Thoracic aorta (tissue), 2 donors: ENCODE measurements at places on chromosomes 4 and X. TPM values are rescaled to one million over a fixed set of nuclear protein-coding genes. Genes with fewer than 3 reads are reported as not detected.

CTAG2 gene
- not detected for total RNA-seq

LUZP4 gene
- total RNA-seq: not detected

ZBTB49 gene
- total RNA-seq: 10.2 TPM

EGFL6 gene
- not detected for total RNA-seq

RPS6KA3 gene
- total RNA-seq: 24.0 TPM

GLRB gene
- 9.7 TPM for total RNA-seq

OGT gene
- total RNA-seq: 196 TPM

CSAG3 gene
- not detected for total RNA-seq

CT45A10 gene
- not detected for total RNA-seq

- no peaks in the 10 kb centered on the region for H3K27me3 ChIP-seq
- DNase-seq: no peak
- no peak overlapping the region for H3K4me3 ChIP-seq
- H3K4me1 ChIP-seq: no peaks in the 10 kb centered on the region
Observed at GRCh38 chr4:110898290-110898689, 275.4 kb upstream of the PITX2 start.

- DNase-seq: no peak
- H3K36me3 ChIP-seq: no peaks in the 10 kb centered on the region
- no peak overlapping the region for H3K27ac ChIP-seq
Observed at GRCh38 chr4:156884183-156884582, 87.4 kb downstream of the PDGFC start.

DNA sequence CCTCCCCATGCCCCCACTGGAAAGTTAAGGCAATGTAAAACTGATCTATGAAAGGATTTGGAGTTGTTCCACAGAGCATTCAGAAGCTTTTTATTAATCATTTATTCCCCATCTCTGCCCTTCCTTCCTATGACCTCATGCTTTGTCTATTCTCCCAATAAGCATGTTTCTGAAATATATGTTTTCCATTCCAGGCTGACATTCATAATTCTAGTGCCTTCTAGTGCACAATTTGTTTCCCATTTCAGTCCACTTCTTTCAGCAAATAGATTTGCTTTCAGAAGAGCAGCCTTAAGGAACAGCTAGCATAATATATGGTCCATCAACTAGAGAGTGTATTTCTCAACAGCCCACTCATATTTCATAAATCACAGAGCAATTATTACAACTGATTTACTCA is 77.1 kb upstream of the ATXN3L start:
- no peaks in the 10 kb centered on the region for H3K36me3 ChIP-seq
- peaks cover 16% of the 10 kb centered on the region for H3K4me1 ChIP-seq
- peak overlapping the region; percentile 80 for H3K27ac ChIP-seq
- no peak overlapping the region for H3K4me3 ChIP-seq

GRCh38 chr4:185838514-185839193 is 26.7 kb upstream of the SORBS2 start:
- H3K4me1 ChIP-seq: peaks cover 35% of the 10 kb centered on the region
- no peaks in the 10 kb centered on the region for H3K36me3 ChIP-seq
- H3K27me3 ChIP-seq: no peaks in the 10 kb centered on the region
- no peak overlapping the region for H3K4me3 ChIP-seq
- no peak for DNase-seq

DNA sequence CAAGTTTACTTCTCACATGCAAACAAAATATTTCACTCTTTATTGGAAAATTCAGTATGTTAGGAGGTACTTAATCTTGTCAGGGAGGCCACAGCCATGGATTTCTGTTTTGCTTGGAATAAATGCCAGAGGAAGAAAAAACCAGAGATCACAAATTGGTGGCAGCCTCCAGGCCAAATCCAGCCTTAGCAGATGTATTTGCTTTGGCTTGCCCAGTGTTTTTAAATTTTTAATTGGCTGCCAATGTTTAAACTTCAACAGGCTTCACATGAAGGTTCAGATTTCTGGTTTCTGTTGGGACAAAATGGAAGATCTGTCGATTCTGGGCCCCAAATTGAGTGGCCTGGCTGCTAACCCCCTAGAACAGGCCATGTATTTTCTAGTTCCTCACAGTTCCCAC is 19.2 kb downstream of the YY2 start:
- H3K4me3 ChIP-seq: no peak overlapping the region
- peak overlapping the region; percentile 25 for H3K27ac ChIP-seq
- H3K36me3 ChIP-seq: no peaks in the 10 kb centered on the region
- no peak for DNase-seq
- no peaks in the 10 kb centered on the region for H3K27me3 ChIP-seq
- no peaks in the 10 kb centered on the region for H3K4me1 ChIP-seq

DNA sequence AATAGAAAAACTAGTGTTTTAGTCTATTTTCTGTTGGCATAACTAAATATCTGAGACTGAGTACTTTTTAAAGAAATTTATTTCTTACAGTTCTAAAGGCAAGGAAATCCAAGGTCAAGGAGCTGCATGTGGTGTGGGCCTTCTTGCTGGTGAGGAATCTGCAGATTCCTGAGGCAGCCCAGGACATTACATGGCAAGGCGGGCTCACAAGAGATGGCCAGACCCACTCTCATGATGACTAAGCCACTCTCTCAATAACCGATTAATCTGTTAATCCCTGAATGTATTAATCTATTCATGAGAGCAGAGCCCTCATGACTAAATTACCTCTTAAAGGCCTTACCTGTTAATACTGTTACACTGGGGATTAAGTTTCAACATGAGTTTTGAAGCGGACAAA is 340.8 kb downstream of the GRXCR1 start:
- H3K27ac ChIP-seq: no peak overlapping the region
- no peaks in the 10 kb centered on the region for H3K27me3 ChIP-seq
- H3K36me3 ChIP-seq: no peaks in the 10 kb centered on the region
- H3K4me3 ChIP-seq: no peak overlapping the region

DNA sequence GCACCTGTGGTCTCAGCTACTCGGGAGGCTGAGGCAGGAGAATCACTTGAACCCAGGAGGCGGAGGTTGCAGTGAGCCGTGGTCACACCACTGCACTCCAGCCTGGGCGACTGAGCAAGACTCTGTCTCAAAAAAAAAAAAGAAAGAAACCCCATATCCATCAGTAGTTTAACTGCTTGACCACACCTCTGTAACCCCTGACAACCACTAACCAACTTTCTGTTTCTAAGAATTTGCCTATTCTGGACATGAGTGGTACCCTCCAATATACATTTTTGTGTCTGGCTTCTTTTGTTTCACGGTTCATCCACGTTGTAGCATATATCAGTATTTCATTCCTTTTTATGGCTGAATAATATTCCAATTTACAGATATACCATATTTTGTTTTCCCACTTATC is 9.1 kb downstream of the PPAT start:
- no peaks in the 10 kb centered on the region for H3K27me3 ChIP-seq
- no peak overlapping the region for H3K27ac ChIP-seq
- no peaks in the 10 kb centered on the region for H3K4me1 ChIP-seq
- H3K36me3 ChIP-seq: no peaks in the 10 kb centered on the region
- no peak for DNase-seq

- DNase-seq: no peak
- H3K36me3 ChIP-seq: no peaks in the 10 kb centered on the region
- no peak overlapping the region for H3K4me3 ChIP-seq
- H3K4me1 ChIP-seq: no peaks in the 10 kb centered on the region
- H3K27me3 ChIP-seq: no peaks in the 10 kb centered on the region
Observed at GRCh38 chr4:166458756-166459155, 585.7 kb downstream of the TLL1 start.

DNA sequence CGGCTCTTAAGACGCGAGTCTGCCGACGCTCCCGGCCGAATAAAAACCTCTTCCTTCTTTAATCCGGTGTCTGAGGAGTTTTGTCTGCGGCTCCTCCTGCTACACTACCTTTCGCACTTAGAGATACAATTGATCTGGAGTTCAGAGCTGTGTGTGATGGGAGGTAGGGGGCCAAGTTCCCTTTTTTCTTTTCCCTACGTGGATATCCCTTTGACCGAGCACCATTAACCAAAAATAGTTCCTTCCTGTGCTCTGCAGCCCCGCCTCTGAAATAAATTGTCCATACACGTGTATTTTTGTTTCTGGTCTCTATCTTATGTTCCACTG is 555 bp upstream of the PGM2 start:
- peak overlapping the region; percentile 94 for H3K4me3 ChIP-seq
- H3K4me1 ChIP-seq: peaks cover 18% of the 10 kb centered on the region
- H3K27ac ChIP-seq: peak overlapping the region; percentile 78
- no peak for DNase-seq
- peaks cover 5% of the 10 kb centered on the region for H3K36me3 ChIP-seq

- H3K4me1 ChIP-seq: no peaks in the 10 kb centered on the region
- no peak overlapping the region for H3K27ac ChIP-seq
- no peak overlapping the region for H3K4me3 ChIP-seq
- no peak for DNase-seq
- H3K27me3 ChIP-seq: no peaks in the 10 kb centered on the region
Observed at GRCh38 chrX:19152762-19153161, 30.5 kb upstream of the ADGRG2 start.

- peaks cover 20% of the 10 kb centered on the region for H3K4me1 ChIP-seq
- no peak overlapping the region for H3K4me3 ChIP-seq
- no peak for DNase-seq
- H3K27ac ChIP-seq: no peak overlapping the region
- no peaks in the 10 kb centered on the region for H3K27me3 ChIP-seq
Observed at GRCh38 chr4:48635310-48635709, 144.8 kb downstream of the FRYL start.

DNA sequence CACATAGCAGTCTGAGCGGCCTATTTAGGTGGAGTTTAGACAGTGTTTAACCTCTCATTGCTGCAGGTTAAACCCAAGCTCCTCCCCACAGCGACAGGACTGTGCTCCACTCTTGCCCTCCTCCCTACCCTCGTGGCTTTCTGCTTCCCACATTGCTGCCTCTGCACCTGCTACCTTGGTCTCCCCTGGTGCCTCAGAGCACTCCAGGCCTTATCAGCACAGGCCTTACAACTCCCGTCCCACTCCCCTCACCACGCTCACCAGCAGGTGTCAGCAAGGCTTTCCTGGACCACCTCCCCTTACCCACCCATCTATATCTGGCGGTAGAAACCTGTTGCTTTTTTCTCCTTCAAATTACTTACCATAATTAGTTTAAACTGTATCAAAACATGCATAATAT is 18.6 kb downstream of the HELT start:
- H3K36me3 ChIP-seq: no peaks in the 10 kb centered on the region
- no peak overlapping the region for H3K27ac ChIP-seq
- no peak overlapping the region for H3K4me3 ChIP-seq
- H3K27me3 ChIP-seq: no peaks in the 10 kb centered on the region
- DNase-seq: no peak

DNA sequence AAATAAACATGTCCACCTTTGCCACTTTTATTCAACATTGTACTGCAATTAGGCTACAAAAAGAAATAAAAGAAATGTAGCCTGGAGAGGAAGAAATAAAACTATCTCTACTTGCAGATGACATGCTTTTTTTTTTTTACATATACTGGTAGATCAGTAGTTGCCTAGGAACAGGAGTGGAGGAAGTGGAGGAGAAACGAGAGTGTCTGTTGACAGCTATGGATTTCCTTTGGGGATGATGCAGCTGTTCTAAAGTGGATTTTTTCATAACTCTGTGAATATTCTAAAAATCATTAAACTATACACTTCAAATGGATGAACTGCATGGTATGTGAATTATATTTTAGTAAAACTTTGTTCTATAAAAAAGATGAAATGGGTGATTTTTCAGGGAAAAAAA is 116.4 kb downstream of the ANAPC4 start:
- no peak overlapping the region for H3K27ac ChIP-seq
- no peaks in the 10 kb centered on the region for H3K4me1 ChIP-seq
- H3K4me3 ChIP-seq: no peak overlapping the region

- H3K4me1 ChIP-seq: no peaks in the 10 kb centered on the region
- H3K27me3 ChIP-seq: no peaks in the 10 kb centered on the region
- H3K4me3 ChIP-seq: no peak overlapping the region
Observed at GRCh38 chrX:30665471-30665870, 12.2 kb downstream of the GK start.

GRCh38 chr4:153771046-153771445 is 11.2 kb upstream of the RNF175 start:
- no peaks in the 10 kb centered on the region for H3K27me3 ChIP-seq
- H3K27ac ChIP-seq: no peak overlapping the region
- H3K4me3 ChIP-seq: no peak overlapping the region
- no peaks in the 10 kb centered on the region for H3K36me3 ChIP-seq

DNA sequence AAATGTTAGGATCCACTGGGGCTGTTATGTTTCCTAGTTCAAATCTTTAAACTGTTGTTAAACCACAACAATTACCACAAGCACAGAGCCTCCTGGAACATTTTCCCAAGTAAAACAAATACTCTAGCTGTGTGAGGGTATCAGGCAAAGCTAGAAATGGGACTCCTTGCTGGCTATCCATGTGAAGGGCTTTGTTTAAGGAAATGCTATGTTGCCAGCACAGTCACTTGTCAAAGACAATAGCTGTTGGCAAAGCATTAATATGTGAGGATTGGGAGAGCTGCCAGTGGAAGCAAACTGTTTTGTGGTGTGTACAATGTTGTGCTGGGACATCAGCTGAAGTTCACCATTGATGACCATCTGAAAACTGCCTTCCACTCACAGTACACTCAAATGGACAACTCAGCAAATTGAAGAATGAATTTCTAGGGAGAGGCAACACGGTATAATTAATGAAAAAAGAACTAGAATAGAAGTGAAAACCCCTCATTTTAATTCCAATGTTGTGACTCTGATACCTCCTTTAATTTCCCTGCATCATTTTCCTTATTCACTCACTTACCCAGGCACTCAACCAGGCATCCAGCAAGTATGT is 100.8 kb downstream of the ANXA3 start:
- no peak overlapping the region for H3K4me3 ChIP-seq
- H3K4me1 ChIP-seq: no peaks in the 10 kb centered on the region
- no peak overlapping the region for H3K27ac ChIP-seq
- H3K36me3 ChIP-seq: no peaks in the 10 kb centered on the region
- no peaks in the 10 kb centered on the region for H3K27me3 ChIP-seq
- no peak for DNase-seq

DNA sequence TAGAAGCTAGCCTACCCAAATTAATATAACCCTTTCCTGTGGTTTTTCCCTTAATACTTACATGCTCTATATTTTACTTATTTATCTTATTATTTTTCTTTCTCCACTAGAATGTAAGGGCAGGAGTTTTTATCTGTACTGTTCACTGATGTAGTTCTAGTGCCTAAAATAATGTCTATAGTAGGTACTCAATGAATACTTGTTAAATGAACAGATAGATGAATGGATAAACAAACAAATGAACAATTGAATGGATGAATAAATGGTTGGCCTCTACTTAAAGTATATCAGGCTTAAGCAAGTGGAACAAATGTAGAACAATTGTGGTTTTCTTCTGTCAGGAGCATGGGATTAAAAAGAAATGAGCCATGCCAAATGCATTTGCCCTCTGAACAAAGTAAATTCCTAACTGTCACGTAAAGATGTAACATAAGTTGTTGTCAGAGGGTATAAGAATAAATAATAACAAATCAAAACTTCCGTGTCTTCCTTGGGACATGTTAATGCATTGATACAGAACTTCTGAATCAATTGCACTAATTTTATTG is 54.1 kb downstream of the SYTL5 start:
- no peak overlapping the region for H3K4me3 ChIP-seq
- H3K27me3 ChIP-seq: no peaks in the 10 kb centered on the region
- H3K36me3 ChIP-seq: no peaks in the 10 kb centered on the region
- DNase-seq: no peak
- no peaks in the 10 kb centered on the region for H3K4me1 ChIP-seq

GRCh38 chr4:139441029-139441428 is 12.9 kb upstream of the RAB33B start:
- no peaks in the 10 kb centered on the region for H3K27me3 ChIP-seq
- DNase-seq: no peak

- no peaks in the 10 kb centered on the region for H3K36me3 ChIP-seq
- no peaks in the 10 kb centered on the region for H3K27me3 ChIP-seq
- H3K27ac ChIP-seq: no peak overlapping the region
- H3K4me3 ChIP-seq: no peak overlapping the region
Observed at GRCh38 chrX:152905081-152905420, 7.2 kb downstream of the ZNF185 start.
